ENCODE measurements at places on chromosomes 4 and X.

- no peak for DNase-seq
These were observed 51.3 kb downstream of the SH3RF1 start for GRCh38 chr4:169219440-169219839.

DNA sequence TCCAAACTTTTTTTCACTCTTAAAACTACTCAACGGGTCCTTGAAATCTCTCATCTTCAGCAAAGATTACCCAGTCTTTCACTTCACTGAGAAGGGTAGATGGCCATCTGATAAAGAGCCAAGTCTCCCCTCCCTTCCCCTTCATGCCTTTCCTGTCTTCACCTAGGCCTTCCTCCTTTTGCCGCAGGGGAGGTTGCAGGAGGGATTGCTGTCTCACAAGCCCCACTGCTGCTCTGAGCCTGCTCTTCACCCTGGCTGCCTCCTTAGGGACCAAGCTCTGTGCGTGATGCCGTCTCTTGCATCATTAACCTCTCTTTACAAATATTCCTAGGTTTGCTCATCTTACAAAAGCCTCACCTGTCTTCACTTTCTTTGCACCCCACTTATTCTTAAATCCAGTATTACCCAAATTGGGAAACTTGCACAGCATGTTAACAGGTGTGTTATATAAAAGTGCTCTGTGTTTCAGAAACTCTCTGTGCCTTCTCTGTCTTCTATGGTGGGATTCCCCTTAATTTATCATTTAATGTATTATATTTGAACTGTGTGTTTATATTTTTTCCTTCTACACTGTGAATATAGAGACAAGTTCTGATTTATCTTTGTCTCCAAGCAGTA, 3.8 kb downstream of the ZFX start:
- DNase-seq, result no peak

GRCh38 chrX:54935306-54935705, 14.7 kb downstream of the TRO start:
- no peak for DNase-seq

DNA sequence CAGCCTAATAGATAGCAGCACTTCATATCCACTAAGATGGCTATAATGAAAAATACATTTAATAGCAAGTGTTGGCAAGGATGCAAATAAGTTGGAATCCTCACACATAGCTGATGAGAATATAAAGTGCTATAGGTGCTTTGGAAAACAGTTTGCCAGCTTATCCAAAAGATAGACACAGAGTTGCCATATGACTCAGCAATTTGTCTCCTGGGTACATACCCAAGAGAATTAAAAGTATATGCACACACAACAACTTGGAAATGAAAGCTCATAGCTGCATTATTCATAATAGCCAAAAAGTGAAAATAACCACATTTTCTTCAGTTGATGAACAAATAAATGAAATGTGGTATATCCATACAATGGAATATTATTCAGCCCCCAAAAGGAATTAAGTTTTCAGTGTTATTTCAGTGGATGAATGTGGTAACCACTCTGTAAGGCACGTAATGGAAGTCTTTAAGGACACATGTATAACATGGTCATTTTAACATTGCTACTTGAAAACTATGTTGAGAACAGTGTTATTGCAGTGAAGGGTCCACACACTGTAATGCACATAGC, 320.9 kb upstream of the ADGRL3 start:
- DNase-seq, result no peak

DNA sequence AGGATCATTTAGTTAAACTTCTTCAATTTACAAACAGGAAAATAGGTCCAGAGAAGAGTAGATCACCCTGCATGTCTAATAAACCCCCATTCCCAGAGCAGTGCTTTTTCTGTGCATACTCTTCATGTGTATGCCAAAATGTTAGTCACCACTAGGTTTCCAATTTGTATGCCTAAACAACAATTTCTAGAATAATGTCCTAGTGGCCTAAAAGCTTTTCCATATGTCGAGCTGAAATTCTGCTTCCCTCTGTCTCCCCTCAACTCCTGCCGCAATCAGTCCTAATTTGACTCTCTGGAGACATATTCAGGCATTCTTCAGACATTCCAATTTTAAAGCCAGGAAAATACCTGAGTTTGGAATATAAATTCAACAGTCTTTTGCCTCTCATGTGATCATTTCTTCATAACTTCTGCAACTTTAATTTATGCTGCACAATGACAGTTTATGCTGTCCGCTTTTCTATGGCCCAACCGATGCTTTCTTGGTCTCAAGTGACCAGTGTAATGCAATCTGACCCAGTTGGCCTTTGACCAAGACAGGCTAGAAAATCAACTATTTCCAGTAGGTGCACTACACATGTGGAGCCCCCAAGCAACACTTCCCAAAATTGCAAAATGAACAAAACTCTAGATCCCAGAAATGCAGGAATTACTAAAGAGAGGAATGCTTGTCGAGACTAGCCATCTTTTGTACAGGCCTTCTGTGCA, 122.9 kb upstream of the FMR1 start:
- no peak for DNase-seq

Measured in coronary artery (tissue), 2 donors.